Left lobe of liver (tissue), 2 donors: ENCODE measurements at places on chromosomes 2 and 18. TPM values are rescaled to one million over a fixed set of nuclear protein-coding genes. Genes with fewer than 3 reads are reported as not detected.

The AMER3 gene
- total RNA-seq, result not detected

- DNase-seq, result no peak
Measured at GRCh38 chr2:79131687-79132086, 11.4 kb downstream of the REG1A start.

The TTC39C gene
- total RNA-seq, result 133 TPM

- no peak for DNase-seq
Measured at GRCh38 chr2:1617425-1618021, 126.8 kb downstream of the PXDN start.

DNA sequence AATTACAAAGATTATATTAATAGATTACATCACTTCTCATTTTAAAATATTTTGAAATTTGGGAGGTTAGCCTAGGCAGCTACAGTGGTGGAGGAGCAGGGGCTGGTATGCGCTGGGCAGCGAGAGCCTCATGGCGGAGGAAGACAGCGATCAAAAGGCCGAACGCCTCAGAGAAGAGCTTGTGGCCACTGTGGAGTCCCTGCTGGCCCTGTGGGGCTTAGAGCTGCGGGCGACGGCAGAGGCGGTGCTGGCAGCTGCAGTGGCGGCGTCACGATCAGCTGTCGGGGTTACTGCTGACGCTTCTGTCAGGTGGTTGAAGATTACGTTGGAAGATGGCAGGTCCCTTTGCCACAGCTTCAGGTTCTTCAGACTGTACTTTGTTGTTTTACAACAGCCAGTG, 87.4 kb downstream of the ROCK2 start:
- DNase-seq, result no peak

The SLC8A1 gene
- 6.0 TPM for total RNA-seq

The FAM237A gene
- total RNA-seq, result not detected

GRCh38 chr2:38700881-38701458, 35.1 kb downstream of the GALM start:
- DNase-seq, result no peak

The GNLY gene
- total RNA-seq, result 0.68 TPM

DNA sequence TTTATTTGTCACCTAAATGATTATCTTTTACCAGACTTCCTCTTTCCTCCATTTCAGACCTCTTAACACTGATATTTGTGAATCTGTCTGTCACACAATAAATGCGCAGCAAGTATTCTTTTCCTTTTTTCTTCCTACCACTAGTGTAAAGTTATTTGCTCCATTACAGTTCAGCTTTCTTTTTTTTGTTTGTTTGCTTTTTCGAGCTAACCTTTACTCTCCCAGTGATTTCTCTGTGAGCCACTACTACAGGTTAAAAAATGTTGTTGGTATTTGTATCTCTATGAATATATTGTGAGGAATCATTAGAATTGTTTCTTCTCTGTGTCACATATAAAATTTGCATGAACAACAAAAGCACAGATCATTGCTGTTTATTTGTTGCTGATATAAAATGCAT, 854.0 kb upstream of the GCFC2 start:
- no peak for DNase-seq

The FAM124B gene
- total RNA-seq, result 2.1 TPM

The ACVR1C gene
- 2.2 TPM for total RNA-seq

The LAMA3 gene
- 1.5 TPM for total RNA-seq

DNA sequence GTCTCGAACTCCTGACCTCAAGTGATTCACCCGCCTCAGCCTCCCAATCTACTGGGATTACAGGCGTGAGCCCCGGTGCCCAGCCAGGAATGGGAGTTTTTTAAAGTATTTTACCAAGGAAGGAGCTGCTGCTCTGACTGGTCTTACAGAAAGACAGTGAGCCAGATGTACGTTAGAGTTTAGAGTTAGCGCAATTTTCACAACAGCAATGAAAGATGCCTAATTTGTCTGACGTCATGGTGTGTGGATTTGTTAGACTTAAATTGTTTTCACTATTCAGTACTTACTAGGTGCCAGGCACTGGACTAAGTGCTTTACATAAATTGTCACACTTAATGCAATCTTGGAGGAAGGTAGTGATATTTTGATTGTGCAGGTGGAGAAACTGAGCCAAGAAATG, 12.4 kb upstream of the RPL37A start:
- DNase-seq, result no peak

GRCh38 chr18:50769463-50769862, 50.4 kb downstream of the MRO start:
- DNase-seq, result no peak

GRCh38 chr2:8296306-8296705, 385.6 kb upstream of the ID2 start:
- DNase-seq, result no peak

- DNase-seq, result no peak
Measured at GRCh38 chr2:118803012-118803411, 44.4 kb downstream of the EN1 start.

- no peak for DNase-seq
Measured at GRCh38 chr2:118065921-118066511, 22.3 kb upstream of the INSIG2 start.

- no peak for DNase-seq
Measured at GRCh38 chr2:81747481-81748070, 1443.0 kb upstream of the LRRTM1 start.

GRCh38 chr18:35939138-35939537, 33.3 kb upstream of the RMP24 start:
- no peak for DNase-seq

- DNase-seq, result no peak
Measured at GRCh38 chr2:226790011-226790410, 9.6 kb downstream of the IRS1 start.

The FARSB gene
- 5.6 TPM for total RNA-seq

The L3MBTL4 gene
- total RNA-seq, result 10.9 TPM

The PRKAG3 gene
- total RNA-seq, result not detected

The PSMD1 gene
- 41.3 TPM for total RNA-seq

The HOXD1 gene
- total RNA-seq, result not detected

The IL1R2 gene
- total RNA-seq, result 12.0 TPM

- no peak for DNase-seq
Measured at GRCh38 chr2:3033315-3033714, 344.3 kb downstream of the EIPR1 start.

- DNase-seq, result no peak
Measured at GRCh38 chr2:223759569-223760430, 77.6 kb downstream of the AP1S3 start.

GRCh38 chr2:434625-435024, 146.7 kb upstream of the ALKAL2 start:
- DNase-seq, result no peak

GRCh38 chr18:58037163-58037562, 6.9 kb upstream of the NEDD4L start:
- DNase-seq, result no peak

The SAP130 gene
- total RNA-seq, result 12.3 TPM

- no peak for DNase-seq
Measured at GRCh38 chr18:73791081-73791480, 356.6 kb downstream of the FBXO15 start.

The LONRF2 gene
- total RNA-seq, result 0.68 TPM

GRCh38 chr2:201403880-201404279, 46.7 kb upstream of the FLACC1 start:
- DNase-seq, result no peak

The GDF7 gene
- 3.5 TPM for total RNA-seq

The ATP6V1B1 gene
- total RNA-seq, result not detected

The UGT1A4 gene
- 454 TPM for total RNA-seq

The ADGRF3 gene
- 0.23 TPM for total RNA-seq

GRCh38 chr2:166181813-166182154, 54.0 kb upstream of the SCN1A start:
- no peak for DNase-seq

The TMEM178A gene
- total RNA-seq, result 0.81 TPM

DNA sequence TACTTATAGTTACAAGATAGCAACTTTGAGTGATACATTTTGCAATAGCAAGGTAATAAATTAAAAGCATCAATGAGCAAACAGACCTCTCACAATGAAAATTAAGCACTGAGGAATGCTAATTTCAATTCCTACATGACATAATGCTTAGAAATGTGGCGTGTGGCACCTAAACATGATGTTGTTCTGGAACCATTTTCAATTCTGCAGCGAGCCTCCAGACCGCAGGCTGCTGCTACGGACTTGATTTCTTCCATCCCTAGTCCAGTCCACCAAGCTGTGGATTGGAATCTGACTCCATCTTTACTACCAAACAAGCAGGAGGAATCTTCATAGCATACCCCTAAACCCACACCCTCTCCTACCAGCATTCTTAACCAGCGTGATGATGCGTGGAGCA, 58.7 kb upstream of the ZNF397 start:
- DNase-seq, result no peak

DNA sequence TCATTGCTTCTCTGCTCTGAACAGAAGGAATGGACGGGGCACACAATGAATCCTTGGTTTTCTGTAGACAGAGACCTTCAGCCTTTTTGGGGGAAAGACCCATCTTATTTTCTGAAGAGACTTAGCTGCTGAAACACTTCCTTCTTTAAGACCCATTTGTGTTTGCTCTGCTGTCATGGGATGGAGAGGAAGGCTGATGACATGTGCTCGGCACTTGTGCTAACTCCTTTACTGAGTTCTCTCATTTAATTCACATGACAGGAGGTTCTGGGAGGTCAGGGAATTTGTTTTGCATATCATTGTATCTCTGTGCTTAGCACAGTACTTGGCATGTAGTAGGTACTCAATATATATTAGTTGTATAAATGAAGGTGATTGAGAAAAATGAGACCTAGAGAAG, 39.0 kb downstream of the OXER1 start:
- DNase-seq, result no peak

The EIF2AK2 gene
- total RNA-seq, result 10.7 TPM

The CASP10 gene
- 5.4 TPM for total RNA-seq

GRCh38 chr2:937530-937929, 13.1 kb upstream of the SNTG2 start:
- DNase-seq, result no peak

The INHA gene
- total RNA-seq, result 0.20 TPM

GRCh38 chr2:119455066-119455718, 23.5 kb downstream of the TMEM37 start:
- DNase-seq, result no peak

The RNF152 gene
- 102 TPM for total RNA-seq

DNA sequence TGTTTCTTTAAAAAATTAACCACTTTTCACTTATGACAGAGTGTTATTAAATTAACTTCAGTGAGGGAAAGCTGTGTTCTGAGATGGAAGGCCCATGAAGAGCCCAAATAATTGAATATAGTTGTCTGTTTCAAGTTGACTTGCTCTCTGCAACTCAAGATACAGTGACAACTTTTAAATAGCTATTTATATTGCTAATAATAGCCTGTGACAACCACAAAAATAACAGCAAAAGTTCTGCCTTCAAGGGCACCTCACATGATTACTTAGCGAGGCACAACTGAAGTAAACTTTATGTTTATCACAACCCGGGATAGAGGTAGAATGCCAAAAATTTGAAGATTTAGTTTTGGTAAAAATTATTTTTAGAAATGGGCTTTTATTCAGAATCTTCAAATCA, 167.3 kb upstream of the SCN7A start:
- DNase-seq, result no peak

The NUP35 gene
- 9.5 TPM for total RNA-seq

DNA sequence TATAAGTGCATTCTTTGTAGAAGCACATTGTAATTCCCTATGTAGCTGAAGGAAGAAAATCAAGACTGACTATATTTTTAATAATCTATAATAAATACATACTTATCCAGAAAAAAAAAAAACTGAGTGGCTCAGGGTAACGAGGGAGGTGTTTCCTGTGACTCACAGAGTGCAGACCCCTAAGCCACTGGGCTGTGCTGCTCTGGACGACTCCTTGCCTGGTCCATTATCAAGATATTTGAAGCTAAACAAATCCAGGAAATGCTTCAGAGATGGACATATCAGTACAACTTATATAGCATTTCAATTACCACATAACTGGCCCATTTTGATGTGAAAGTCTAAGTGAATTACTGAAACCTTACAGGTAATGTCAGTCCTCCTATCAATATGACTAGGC, 80.6 kb downstream of the PIGN start:
- no peak for DNase-seq

DNA sequence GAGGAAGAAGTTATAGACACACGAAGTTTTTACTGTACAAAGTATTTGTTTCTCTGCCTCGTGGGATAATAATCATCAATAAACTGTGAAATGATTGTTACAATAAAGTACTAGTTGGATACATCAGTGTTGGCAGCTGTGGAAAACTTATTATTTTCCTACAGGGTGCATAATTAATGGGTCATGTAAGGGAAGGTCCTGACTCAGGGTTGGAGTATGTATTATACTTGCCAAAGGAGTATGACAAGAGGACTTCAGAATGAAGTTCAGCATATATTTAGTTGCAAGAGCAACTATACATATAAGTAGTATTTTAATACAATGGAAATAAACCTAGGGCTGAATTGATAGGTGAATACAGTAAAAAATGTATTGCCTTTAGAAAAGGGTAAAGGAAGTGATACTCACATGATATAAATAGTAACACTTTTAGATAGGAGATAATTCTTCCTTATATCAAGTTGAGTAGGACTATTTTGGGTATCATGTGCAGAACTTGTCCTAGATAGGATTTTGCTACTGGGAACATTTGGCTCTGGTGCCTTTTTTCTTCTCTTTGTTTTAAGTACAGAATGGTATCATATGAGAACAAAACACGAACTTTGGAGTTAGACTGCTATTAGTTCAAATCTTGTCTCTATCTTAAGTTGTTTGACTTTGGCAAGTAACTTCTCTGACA, 79.1 kb downstream of the PLCL1 start:
- no peak for DNase-seq

- DNase-seq, result no peak
Measured at GRCh38 chr18:3493501-3494244, 43.7 kb downstream of the TGIF1 start.

- DNase-seq, result no peak
Measured at GRCh38 chr2:190858817-190859216, 21.8 kb upstream of the GLS start.

DNA sequence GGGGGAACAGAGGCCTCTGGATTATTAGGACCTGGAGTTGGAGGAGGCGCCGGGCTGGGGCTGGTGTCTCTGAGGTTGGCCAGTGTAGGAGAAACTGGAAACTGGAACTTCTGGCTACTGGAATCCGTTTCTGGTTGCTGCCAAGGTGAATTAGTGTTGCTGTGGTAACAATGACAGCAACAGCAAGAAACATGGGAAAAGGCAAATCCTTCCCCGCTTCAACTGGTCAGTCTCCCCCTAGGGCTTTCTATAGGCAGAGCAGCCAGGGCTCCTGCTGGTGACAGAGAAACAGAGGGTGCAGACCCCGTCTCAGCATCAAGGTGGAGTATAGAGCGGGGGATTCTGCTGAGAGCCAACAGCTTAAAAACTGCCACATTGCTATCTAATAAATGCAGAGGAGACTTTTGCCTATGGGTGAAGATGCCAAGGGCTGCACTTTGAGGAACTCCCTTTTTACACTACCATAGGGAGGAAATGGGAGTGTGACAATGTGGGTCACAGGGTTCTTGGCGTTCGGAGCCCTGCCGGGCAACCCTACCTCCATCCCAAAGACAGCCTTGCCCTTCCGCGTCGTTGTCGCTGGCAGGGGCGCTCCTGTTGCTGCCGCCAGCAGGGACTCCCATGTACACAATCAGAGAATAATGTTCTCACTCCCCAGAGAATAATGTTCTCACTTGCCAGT, 81.4 kb upstream of the CABLES1 start:
- DNase-seq, result no peak

GRCh38 chr2:206260188-206261012, 14.1 kb upstream of the ZDBF2 start:
- no peak for DNase-seq

The CROCC2 gene
- 0.05 TPM for total RNA-seq
